ENCODE measurements at places on chromosomes 7 and 10. TPM values are rescaled to one million over a fixed set of nuclear protein-coding genes. Genes with fewer than 3 reads are reported as not detected.

- DNase-seq = no peak
Observed at GRCh38 chr7:67847092-67847787, 850.6 kb downstream of the TYW1 start.

DNA sequence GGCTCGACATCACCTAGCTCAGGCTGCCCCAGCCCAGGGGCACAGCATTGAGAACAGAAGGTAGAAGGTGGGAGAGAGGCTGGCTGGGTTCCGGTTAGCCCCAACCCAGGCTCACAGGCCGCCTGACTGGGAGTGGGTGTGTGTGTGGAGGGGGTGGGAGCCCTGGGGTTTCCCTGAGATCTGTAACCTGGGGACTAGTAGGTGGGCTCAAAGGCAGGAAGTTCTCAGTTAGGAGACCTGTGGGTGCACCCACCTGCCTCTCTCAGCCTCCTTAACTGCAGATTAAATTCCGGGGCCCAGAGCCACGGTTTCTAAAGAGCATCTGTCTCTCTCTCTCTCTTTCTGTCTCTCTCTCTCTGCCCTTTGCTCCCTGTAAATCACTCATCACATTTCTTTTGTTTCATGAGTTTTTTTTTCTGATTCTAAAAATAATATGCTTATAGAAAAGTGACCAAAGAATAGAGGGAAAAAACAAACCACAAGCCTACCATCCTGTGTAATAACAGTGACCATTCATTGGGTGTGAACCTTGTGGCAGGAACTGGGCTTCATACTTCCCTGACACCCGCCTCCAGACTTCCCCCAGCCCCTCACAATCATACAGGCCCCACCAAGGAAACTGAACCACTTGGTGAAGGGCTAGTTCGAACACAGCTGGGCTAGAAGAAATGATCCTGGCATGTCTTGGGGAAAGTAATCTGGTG, 83.4 kb upstream of the SMNDC1 start:
- DNase-seq = no peak

- DNase-seq = no peak
Observed at GRCh38 chr7:142883571-142884285, 1.8 kb downstream of the TRPV6 start.

CPA4 gene
- total RNA-seq = not detected

CDK5 gene
- total RNA-seq = 9.6 TPM

- DNase-seq = no peak
Observed at GRCh38 chr10:129870961-129871621, 93.0 kb downstream of the EBF3 start.

- no peak for DNase-seq
Observed at GRCh38 chr10:89815049-89815853, 113.9 kb downstream of the KIF20B start.

GRCh38 chr7:9026121-9026520, 592.7 kb downstream of the NXPH1 start:
- no peak for DNase-seq
